ENCODE measurements at places on chromosomes 7 and 10.

DNA sequence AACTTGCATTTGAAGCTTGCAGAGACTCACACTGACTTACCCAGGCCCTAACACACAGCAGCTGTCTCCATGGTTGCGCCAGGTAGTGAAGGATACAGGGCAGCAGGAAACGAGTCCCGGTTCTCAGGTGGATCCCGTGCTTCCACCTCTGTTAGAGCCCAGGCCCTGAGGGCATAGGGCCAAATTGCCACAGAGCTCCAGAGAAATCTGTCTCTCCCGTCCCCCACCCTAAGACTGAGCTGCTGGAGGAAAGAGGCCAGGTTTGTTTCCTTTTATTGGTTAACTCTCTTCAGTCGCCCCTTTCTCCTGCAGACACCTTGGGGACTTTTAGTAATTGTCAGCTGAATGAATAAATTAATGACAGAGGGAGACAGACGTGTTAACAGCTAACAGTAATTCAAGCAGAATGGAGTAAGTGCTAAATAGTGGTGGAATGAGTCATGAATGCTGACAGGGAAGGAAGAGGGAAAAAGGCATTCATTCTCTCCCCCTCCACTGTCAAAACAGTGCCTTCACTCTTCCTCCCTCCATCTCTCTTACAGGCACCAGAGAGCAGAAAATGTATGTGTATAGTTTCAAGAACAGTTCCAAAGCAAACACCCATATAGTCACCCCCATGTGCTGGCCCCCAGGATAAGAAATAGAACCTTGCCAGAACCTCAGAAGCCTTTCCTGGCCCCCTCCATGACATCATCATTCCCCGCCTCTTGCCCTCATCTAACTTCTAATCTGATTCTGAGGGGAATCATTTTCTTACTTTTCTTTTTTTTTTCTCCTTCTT lies 16.8 kb upstream of the DLG5 start:
- DNase-seq: no peak

- no peak for DNase-seq
Observed at GRCh38 chr7:68537774-68538071, 1060.6 kb upstream of the AUTS2 start.

DNA sequence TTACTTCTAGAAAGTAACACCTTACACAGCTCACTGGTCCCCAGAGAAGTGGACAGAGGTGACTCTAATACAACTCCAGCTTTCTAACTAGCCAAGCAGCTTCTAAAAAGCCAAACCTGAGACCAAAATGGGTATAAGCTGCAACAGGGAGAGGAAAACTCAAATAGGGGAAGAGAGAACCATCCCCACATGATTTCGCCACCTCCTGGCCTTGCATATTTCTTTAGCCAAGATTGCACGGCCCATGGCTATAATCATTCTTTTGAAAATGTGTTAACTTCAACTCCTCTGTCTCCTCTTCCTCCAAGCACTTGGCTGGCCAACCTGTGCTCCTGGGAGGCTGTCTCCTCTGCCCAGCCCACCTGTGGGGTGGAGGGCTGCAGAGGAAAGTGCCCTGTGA lies 28.7 kb downstream of the NUP42 start:
- peak; percentile 74 for DNase-seq

GRCh38 chr10:76543655-76544054 lies 1094.0 kb downstream of the KCNMA1 start:
- DNase-seq: no peak

DNA sequence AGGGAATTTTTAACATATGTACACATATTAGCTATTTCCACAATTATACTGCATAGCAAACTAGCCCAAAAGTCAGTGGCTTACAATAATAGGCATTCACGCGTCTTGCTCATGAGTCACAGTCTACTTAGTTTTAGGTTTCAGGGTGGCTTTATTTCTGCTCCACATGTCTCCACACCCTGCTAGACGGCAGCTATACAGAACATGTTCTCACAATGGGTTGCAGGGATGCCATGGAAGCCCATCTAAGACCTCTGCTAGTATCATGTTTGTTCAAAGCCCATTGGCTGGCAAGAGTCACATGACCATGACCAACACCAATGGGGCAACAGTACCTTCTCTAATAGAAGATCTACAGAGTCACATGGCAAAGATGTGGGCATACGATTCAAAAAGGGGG lies 96.3 kb upstream of the NEBL start:
- no peak for DNase-seq

GRCh38 chr7:125399408-125399807 lies 469.8 kb upstream of the POT1 start:
- DNase-seq: no peak

DNA sequence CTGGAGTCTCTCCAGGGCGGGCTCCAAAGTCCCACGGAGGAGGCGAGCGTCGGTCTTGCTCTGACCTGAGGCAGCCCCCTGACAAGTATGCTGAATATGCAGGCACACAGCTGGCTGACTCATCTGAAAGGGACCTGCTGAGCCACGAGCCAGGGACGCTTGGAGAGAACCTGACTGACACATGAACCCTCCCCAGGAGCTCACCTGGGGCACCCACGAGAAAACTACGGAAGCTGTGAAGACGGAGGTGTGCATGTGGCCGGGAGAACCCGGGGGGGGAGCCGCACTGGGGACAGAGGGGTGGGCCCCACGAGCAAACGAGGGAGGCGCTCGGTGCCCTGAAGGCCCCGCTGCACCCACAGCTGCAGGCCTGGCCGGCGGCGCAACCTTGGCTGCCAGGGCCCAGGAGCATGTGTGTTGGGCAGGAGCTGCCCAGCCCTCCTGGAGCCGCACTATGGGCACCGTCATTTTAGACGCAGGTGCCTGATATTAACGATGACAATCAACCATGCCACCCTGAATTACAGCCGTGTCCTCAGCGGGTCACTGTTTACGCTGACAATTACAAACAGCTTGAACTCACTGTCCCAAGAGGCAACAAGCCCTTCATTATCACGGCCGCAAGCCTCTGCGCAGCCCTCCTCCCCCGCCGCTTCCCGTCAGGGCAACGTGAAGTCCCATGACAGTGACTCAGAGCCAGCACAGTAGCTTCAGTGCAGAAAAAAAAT lies 64.7 kb downstream of the DIP2C start:
- peak; percentile 51 for DNase-seq

- no peak for DNase-seq
Observed at GRCh38 chr10:33217854-33218253, 116.6 kb downstream of the NRP1 start.

DNA sequence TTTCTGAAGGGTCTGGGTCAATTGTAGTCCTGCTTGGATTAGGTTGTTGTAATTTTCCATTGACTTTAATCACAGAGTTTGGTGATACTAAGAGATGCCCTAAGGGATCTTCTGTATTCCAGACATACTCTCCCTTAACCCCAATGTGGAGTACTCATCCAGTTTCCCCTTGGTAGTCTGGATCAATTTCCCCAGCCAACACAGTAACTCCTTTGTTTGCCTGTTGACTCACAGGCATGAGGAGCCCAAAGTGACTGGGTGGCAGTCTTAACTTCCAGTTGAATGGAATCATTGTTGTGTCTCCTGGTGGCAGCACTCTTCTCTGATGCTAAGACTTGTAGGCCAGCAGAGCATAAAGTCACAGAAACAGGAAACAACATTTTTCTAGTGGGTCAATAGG lies 41.5 kb upstream of the PIK3CG start:
- DNase-seq: peak; percentile 39

All from inflammatory macrophage treated with lipopolysaccharide for 1 hour (primary cell).